GM12892 (cell line): ENCODE measurements at places on chromosomes 5 and 9.

- no peak for DNase-seq
Observed at GRCh38 chr9:4415281-4415680, 75.0 kb upstream of the SLC1A1 start.

GRCh38 chr5:93612855-93613243 is 29.8 kb downstream of the NR2F1 start:
- no peak for DNase-seq

DNA sequence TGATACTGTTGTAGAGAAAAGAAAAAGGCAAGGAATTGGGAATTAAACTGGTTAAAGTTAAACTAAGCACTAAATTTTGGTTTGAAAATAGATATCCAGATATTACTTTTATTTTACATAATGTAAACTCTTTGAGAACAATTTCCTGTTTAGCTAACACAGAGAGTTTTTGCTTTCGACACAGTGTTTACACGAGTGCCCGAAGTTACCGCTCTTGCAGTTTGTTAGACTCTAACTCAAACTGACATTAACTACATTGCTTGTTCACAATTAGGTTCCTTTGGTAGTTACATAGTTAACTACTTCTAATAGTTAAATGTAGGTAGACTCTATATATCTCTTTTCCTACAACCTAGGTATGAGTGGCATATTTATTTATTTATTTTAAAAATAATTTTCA is 117.1 kb upstream of the CHD1 start:
- no peak for DNase-seq

DNA sequence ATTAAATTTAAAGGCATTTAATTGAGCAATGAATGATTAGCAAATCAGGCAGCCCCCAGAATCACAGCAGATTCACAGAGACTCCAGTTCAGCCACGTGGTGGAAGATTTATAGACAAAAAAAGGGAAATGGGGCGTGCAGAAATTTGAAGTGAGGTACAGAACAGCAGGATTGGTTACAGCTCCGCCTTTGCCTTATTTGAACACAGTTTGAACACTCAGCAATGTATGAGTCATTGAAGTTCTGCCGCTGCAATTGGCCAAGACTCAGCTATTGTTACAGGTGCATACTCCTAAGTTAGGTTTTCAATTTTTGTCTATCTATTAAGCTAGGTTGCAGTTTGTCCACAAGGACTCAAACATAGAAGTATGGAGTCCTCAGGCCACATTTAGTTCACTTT is 157.7 kb upstream of the SLC12A2 start:
- DNase-seq = no peak

- DNase-seq = no peak
Observed at GRCh38 chr5:71874521-71874920, 155.4 kb downstream of the CARTPT start.

DNA sequence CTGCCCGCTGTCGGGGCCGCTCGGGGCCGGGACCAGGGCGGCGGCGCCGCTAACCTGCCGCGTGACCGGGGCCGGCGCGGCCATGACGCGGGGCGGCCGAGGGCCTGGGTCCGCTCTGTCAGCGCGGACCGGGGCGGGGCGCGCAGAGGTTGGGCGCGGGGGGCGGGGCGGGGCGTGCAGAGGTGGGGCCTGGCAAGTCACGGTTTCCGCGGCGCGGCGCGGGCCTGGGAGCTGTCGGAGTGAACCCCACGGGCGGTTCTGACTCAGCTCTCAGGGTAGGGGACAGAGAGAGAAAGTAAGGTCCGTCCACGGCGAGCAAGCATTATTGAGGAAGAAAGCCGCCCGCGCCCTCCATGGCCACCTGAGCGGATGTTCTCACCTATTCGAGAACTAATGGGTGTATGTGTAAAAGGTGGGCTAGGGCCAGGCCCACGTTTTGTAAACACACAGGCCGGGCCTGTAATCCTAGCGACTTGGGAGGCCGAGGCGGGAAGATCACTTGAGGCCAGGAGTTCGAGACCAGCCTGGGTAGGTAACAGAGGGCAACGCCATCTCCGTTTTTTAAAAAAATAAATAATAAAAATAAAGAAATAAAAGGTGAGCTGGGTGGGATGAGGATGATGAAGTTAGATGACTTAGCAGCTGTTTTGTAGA is at the start of gene PRXL2C:
TSS of gene PRXL2C (minus strand) at position 120 of the 654 bp plus-strand sequence. CDS start at position 84, 36 bp downstream.
- peak; percentile 34 for DNase-seq

- no peak for DNase-seq
Observed at GRCh38 chr5:105392710-105393149, 1830.1 kb upstream of the NUDT12 start.

- DNase-seq = no peak
Observed at GRCh38 chr5:170731052-170731451, 52.5 kb upstream of the GABRP start.
